Activated CD4-positive, alpha-beta T cell treated with anti-CD3 and anti-CD28 coated beads, Interleukin-2, amount 50 U/mL, for 16 hours (primary cell): ENCODE measurements at places on chromosomes 4 and X.

GRCh38 chr4:26590639-26591038 is 6.8 kb downstream of the TBC1D19 start:
- DNase-seq = no peak

DNA sequence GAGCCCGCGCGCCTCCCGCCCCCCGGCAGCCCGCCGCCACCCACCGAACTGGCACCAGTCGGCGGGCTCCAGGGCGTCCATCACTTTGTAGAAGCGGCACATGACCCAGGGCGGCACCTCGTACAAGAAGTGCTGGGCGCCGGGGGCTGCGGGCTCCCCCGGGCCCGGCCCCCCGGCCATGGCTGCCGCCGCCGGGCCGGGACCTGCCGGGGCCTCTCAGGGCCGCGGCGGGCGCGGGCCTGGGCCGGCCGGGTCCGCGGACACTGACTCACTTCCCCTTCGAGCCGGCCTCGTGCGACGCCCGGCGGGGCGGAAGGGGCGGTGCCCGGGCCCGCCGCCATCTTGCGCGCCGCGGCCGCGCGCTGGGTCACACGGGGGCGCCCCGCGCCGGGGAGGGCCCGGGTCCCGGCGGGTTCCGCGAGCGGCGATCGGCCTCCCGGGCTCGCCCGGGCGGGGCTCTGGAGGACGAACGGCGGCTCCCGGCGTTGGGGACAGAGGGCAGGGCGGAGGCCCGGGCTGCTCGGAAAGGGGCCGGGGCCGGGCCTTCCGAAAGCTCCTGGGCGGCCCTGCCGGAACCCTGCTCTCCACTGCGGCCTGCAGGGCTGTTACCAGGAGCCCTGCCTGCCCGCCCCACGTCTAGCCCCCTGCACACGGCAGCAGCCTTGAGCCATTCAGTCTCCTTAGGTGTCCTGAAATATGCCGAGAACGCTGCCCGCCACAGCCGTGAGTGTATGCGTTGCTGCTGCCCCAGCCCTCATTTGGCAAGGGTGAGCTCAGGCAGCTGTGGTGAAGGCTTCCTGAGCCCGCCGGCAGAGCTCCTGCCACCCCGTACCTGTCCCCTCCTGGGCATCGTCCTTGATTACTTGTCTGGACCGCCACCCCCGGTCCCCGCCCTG is at the start of gene IRAK1:
TSS of gene IRAK1 (minus strand) at position 270 of the 896 bp plus-strand sequence. CDS start at position 180, 90 bp downstream.
- peak; percentile 65 for DNase-seq

DNA sequence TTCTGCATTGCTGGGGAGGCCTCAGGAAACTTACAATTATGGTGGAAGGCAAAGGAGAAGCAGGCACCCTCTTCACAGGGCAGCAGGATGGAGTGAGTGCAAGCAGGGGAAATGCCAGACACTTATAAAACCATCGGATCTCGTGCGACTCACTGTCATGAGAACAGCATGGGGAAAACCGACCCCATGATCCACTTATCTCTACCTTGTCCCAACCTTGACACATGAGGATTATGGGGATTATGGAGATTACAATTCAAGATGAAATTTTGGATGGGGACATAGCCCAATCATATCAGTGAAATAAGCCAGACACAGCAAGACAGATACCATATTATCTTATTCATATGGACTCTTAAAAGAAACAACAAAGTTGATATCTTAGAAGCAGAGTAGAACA is 134.9 kb downstream of the C4orf33 start:
- DNase-seq = no peak

GRCh38 chr4:44313702-44314101 is 134.9 kb downstream of the KCTD8 start:
- no peak for DNase-seq

DNA sequence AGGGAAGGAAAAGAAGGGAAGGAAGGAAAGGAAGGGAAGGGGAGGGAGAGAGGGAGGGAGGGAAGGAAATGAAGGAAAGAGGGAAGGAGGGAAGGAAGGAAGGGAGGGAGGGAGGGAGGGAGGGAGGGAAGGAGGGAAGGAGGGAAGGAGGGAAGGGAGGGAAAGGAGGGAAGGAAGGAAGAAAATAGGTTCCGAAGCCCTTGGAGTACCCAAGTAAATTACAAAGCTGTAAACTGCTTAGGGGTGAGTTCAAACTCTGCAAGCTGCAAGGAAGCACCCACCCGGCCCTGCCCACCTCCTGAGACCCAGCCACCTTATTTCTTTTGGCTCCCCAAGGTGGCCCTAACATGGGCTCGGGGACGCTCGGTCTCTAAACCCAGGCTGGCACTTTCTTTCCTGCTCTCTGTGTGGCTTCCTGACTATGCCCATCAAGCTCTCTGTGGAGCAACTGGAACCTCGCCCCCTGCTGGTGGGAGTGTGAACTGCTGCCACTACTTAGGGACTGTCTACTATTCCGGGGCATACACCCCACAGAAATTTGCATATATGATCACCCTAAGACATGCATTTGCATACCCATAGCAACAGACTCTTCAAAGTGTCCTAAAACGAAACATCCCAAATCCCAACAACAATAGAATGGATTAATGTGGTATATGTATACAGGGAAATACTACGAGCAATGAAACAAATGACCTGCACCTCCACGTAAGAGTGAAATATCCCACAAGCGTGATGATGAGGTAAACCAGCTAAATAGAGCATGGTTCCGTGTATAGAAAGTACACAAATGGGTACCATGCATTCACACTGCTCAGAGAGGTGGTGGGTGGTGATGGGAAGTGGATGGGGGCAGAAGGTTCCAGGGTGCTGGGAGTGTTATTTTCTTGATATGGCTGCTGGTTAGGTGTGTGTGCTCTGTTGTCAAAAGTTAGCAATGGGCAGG is 151.7 kb upstream of the TBL1X start:
- DNase-seq = peak; percentile 78

DNA sequence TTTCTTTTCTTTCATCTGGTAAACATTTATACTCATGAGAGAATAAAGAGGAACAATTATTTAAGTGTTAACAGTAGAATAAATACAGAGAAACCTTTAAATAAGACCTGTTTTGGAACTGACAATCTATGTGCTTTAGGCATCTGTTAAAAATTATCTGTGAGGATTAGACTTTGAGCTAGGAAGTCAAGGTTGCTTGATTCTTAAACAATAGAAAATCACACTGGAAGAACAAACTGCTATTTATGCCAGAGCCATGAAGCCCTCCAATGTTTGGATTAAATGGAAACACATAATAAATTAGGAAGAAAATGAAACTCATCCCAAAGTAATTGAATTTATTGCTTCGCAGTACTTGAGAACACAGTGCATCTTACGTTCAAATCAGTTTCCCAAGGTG is 207.2 kb upstream of the NPY2R start:
- DNase-seq = no peak
